ENCODE measurements at places on chromosomes 16 and 17.

GRCh38 chr17:70394473-70395232, 225.3 kb downstream of the KCNJ2 start:
- DNase-seq: no peak

DNA sequence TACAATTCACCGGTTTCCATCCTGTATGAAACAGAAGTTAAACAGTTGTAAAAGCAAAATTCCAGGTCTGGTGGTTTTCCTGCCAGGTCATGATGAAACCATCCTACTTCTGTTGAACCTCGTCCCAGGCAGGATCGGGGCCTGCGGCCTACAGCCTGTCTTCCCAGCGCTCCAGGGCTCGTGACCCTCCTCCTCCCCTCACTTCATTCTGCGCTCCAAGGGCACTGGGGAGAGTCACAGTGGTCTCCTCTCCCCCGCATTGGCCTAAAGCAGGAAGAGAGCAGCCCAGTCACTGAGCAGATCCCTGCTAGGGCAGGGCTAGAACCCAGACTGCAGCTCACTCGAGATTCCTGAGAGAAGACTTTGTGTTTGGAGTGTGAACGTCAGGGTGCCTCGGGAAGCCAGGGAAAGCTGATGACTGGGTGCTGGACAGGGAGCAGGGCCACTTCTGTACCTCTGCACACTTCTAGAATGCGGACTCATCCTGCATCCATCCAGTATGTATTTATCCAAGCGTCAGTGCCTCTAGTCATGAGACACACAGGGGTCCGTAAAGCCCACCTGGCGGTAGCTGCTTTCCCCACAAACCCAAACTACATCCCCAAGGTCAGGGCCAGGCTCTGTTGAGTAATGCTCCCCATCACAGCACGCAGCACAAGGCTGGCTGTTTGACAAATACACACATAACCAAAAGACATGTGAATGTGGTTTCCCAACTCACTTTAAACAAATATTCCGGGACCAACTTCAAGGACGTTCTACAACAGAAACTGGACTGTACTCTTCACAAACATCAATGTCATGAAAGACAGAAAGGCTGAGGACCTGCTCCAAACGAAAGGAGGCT, 1.7 kb upstream of the ITGAE start:
- DNase-seq: peak; percentile 51

DNA sequence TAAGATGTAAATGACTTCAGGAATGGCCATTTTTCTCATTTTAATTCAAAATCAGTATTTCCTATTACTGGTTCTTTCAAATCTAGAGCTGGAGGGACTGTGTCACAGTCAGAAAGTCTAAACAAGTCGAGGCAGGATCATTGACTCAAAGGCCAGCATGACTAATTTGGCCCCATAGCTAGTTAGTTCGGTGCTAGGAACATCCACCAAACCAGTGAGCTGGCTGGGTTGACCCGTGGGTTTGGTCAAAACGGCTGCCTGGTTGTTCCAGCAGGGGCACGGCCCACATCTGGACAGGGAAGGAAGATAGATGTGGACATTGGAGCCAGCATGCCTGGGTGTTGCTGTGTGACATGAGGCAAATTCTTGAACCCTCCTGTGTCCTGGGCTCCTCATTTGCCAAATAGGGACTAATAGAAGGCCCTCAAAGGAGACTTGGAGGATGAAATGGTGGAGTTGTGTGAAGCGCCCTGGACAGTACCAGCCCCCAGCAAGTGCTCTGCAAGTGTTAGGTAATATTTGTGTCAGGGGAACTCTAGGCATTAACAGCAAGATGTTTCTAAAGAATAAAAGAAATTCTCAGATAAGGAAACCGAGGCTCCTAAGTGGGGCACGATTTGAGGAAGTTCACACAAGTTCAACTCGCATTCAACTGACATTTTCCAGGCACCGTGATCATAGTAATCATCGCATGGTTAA, 46.2 kb downstream of the MEOX1 start:
- DNase-seq: no peak

GRCh38 chr17:15119968-15120367, 145.2 kb downstream of the PMP22 start:
- DNase-seq: no peak

- no peak for DNase-seq
Observed at GRCh38 chr16:27198451-27199234, 4.7 kb upstream of the KDM8 start.

DNA sequence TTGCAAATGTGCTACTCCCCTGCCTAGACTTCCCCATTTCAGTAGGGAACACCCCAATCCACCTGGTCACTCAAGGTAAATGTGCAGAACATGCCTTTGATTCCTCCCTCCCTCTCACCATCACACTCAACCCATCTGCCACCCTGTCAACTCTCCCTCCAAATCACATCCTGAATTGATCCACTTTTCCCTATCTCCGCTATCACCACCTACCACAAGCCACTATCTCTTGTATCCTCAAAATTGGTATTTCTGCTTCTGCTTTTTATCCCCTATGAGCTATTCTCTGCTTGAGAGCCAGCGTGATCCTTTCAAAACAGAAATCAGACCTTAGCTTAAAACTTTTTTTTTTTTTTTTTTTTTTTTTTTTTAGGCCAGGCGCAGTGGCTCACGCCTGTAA, 5.4 kb upstream of the NOL11 start:
- no peak for DNase-seq

- DNase-seq: no peak
Observed at GRCh38 chr16:49415083-49415482, 41.5 kb downstream of the C16orf78 start.

GRCh38 chr17:69605571-69605970, 191.1 kb downstream of the MAP2K6 start:
- DNase-seq: no peak

- no peak for DNase-seq
Observed at GRCh38 chr17:55741356-55741700, 9.5 kb upstream of the PCTP start.

DNA sequence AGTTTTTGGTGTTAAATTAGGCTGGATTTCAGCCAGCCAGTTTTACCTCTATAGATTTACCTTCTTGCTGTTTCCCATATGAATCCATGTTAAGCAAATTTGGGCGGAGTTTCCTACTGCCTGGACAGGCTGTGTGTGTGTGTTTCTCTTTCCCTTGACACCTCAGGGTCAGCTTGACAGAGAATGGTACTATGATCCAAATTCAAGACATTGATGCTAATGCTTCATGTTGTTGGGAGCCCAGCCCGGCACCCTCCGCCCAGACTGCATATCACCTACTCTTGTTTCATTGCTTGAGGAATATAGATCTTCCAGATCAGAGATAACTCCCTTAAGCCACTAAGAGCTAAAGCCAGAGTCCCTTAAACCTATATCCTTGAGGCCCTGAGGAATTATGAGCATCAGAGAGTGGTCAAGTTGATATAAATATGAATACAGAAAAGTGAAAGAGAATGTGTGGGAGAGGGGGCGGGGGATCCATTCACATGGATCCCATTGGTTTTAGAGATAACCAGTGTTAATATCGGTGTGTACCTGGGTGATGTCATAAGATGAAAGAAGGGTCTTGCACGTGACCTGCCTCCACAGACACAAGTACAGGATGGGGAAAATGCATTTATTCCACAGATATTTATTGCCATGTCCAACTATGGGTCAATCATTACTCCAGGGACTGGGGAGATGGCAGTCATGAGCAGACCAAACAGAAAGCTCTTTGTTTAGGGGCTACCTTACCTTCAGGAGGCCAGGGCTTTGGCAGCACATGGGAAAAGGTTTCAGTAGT, 69.7 kb downstream of the WIPI1 start:
- DNase-seq: no peak

DNA sequence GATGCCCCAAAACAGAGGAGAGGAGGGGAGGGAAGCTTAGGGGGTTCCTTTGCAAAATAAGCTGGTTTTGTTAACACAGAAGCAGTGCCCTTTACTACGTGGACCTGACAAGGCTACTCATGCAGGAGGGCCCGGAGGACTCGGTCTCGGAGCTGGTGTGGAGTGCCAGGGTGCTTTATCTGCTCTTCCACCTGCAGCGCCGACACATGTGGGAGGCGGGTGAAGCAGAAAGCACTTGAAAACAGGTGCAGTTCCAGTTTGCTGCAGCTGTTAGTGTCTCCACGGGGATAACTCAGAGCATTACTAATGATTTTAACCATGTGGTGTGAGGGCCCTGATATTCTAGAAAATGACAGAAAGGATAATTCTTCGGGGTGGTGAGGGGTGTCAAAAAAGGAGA, 35.0 kb upstream of the MNT start:
- no peak for DNase-seq

- DNase-seq: no peak
Observed at GRCh38 chr17:51640108-51640622, 379.8 kb downstream of the UTP18 start.

- no peak for DNase-seq
Observed at GRCh38 chr17:74848656-74849399, 10.9 kb downstream of the GRIN2C start.

DNA sequence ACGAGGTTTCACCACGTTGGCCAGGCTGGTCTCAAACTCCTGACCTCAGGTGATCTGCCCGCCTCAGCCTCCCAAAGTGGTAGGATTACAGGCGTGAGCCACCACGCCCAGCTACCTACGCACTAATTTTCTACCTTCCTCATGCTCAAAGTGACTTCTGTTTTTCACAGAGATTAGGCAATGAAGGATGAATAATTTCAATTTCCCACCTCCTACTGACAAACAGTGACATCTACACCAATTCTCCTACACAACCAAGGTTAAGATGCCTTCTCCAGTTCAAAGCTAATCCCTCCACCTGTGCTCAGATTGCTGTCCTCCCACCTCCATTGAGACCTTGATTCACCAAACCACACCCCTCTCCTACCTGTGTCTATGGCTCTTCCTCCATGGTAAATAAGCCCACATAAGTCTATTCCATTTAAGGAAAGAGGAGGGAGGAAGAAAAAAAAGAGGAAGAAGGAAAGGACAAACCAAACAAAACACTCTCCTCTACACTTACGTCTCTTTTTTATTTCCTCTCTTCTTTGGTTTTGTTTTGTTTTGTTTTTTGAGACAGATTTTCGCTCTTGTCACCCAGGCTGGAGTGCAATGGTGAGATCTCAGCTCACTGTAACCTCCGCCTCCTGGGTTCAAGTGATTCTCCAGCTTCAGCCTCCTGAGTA, 5.5 kb upstream of the MED11 start:
- no peak for DNase-seq

- DNase-seq: no peak
Observed at GRCh38 chr16:16867973-16868372, 489.0 kb downstream of the NPIPA7 start.

GRCh38 chr17:37564252-37564651, 45.0 kb downstream of the SYNRG start:
- no peak for DNase-seq

DNA sequence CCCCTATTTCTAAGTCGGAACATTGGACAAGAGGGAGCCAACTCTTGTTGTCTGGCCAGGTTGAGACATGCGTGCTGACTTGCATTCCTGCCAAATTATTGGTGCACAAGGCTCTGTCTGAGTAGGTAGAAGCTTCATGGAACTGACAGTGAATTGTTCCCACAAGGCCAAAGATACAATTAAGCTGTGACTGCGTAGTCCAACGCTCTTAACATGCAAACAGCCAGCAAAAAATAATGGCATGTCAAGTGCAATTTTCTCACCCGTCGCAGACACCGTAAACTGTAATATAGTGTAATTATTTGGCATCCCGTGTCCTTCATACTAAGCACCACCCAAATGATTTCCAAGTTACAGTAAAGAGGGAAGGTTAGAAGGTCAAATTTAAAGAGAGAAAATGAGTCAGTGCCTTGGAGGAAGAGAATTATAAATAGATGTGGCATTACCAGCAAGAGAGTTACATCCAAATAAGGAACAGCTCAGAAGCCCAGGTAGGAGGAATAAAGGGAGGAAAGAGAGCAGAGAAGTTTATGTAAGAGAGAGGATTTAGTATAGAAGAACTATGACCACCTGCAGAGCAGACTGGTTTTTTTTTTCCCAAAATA, 21.8 kb downstream of the CDH8 start:
- no peak for DNase-seq

DNA sequence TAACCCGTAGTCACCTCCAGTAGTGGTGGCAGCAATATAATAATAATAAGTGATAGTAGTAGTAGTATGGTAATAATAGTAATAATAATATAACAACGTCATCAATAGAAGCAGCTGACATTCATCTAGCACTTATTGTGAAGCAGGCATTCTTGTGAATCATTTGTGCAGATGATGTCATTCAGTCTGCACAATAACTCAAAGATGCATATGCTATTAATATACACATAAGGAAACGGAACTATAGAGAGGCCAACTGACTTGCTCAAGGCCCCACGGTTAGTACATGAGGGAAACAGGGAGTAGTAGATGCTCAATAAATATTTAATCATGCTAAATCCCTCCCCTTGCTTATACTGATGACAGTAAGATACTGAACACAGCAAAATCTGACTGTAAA, 35.4 kb upstream of the GAN start:
- no peak for DNase-seq

Measured in amniotic stem cell (primary cell).